ENCODE measurements at places on chromosomes 5 and 9.

DNA sequence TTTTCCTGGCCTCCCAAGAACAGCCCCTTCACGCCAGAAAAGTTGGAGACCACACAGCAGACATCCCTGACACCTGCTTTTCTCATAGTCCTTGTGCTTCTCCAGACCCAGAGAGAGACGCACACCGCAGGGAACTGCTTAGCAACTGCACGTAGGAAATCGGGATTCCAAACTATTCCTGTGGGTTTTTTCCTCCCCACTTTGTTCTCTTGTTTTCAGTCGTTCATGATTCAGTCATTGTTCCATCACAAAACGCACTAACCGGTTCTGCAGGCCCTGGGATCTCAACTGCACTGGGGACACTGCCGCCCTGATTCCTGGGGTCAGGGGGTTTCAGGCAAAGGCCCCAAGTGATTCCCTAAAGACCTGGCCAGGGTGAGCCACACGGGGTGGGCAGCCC, 588.0 kb upstream of the KLF4 start:
- DNase-seq, result no peak

DNA sequence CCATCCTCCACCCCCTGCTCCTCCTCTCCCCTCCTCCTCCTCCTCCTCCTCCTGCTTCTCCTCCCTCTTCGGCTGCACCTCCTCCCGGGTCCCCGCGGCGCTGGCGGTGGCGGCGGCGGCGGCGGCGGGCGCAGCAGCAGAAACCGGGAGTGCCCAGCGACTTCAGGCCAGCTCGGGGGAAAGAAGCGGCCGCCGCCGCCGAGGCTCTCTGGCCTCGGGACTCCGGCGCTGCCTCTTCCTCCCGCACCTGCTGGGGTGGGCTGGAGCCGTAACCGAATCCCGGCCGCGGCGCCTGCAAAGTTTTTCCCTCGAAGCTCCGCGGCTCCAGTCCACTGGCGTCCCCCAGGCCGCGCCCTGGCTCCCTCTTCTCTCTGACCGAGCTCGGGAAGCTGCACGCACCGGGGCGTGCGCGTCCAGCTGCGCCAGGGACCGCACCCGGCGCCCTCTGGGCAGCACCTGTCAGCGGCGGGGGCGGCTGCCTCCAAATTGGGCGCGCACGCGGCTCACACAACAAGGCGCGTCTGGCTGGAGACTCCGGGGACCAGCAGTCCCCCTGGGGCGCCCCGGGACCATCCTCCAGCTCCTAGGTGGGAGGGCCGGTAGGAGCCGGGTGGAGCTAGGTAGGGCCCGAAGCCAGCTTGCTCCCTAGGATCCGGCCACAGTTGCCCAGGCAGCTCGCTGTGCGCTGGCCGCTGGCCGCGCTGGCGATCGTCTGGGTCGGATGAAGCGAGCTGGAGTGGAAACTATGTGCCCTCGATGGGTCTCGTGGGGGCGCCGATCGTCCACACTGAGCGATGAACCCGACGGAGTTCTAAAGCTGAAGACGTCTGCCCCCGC, at the start of gene MCTP1:
Gene MCTP1 (minus strand): TSS at position 523 of the 837 bp plus-strand sequence.
- DNase-seq, result no peak

DNA sequence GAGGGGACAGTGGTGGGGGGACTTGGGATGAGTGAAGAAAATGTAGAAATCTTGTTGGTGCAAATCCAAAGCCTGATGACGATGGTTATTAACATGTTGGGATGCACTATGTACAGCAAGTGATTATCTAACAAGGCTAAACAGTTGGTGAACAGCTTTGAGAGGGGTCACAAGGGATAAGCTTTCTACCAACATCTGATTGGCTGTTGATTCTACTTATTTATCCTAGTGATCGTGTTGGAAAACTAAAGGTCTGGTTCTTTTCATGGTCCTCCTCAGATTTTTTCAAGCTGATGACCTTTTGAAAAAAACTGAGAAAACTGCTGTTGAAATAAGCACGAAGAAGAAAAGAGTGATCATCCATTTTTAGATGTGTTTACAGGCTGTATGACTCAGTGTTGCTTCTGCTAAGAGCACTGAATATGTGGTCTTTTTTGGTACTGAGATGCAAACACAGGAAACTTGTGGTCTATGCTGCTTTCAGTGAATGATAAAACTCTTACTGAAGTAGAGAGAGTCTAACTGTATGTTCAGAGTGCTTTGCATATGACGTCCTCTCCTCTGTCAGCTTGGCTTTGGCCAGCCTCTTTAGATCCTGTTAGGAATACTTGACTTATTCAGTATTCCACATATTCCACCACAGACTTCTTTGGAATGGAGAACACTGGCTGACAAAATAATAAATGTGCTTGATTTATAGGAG, 174.8 kb downstream of the SLF1 start:
- peak; percentile 80 for DNase-seq

GRCh38 chr5:179624841-179625271, 1.4 kb upstream of the HNRNPH1 start:
- DNase-seq, result no peak

DNA sequence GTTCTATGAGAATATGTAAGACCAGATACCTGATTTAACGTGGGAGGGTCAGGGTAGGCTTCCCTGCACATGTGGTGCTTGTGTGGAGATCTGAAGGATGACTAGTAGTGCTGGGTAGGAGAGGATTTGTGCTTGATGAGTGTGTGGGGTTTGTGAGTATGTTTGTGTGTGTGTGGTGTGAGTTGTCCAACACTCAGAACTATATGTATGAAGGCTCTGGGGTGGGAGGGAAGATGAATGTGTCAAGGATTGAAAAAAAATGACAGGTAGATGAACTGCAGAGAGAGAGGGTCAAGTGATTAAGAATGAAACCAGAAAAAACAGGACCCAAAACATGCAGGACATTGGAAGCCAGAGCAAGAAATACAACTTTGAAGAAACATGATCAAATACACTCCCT, 154.6 kb upstream of the NR3C1 start:
- DNase-seq, result no peak

DNA sequence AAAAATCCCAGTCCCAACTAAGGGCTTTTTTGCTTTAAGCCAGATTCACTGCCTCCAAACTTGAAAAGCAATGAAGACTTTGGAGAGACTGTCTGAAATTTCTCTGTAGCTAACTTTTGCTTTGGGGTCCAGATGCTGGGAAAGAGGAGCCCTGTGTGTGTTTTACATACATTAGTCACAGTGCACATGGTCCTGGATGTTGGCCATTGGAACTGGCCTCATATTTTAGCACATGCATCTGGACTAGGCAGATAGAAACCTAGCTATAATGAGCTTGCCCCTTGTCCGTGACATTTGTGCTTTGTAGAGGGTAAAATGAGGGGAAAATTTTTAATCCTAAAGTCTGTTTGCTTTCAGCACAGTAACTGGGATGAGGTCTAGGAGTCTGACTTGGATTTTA, 421.7 kb downstream of the CDK5RAP2 start:
- DNase-seq, result no peak

DNA sequence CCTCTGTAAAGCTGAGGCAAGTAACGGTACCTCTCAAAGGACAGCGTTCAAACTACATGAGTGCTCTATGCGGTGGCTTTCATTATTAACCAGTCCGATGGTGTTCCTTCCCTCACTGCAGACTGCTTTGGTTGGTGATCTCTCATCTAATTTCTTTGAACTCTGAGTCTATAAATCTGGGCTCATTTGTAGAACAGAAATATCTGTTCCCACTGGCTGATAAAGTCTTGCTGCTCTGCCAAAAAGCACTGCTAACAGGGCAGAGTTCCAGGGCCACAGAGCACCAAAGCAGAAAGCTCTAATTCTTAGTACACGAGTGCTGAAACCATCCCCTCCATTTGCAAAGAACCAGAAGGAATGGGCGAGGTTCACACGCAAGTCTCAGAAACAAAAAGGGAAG, 81.9 kb downstream of the MED27 start:
- no peak for DNase-seq

GRCh38 chr5:164373876-164374275, 868.5 kb downstream of the MAT2B start:
- no peak for DNase-seq

All from brain microvascular endothelial cell (primary cell).